ENCODE measurements at places on chromosomes 7 and 10.

DNA sequence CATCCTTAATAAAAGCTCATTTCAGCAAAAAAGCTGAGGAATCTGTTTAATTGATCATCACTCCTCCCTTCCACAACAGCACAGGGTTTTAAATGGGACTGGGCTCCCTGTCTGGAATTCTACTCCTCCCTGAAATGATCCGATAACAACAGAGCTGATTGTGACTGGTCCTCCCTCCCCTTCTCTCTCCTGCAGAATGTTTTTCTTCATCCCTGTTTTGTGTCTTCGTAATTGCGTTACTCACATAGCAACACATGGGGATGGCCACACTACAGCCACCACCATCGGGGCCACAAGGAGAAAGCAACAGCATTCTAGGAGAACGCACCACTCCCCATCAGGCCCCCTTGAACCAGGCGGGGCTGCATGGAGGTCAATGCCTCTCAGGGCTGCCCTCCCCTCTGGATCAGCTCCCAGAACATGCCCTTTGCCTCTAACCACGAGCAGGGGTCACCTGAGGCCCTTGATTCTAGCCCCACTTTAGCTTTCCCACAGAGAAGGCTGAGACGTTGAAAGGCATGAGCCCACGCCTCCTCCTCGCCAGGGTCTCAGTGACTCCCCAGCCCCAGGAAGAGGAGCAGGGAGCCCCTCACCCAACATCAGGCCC is 152.6 kb downstream of the PLXNA4 start:
- DNase-seq, result no peak

DNA sequence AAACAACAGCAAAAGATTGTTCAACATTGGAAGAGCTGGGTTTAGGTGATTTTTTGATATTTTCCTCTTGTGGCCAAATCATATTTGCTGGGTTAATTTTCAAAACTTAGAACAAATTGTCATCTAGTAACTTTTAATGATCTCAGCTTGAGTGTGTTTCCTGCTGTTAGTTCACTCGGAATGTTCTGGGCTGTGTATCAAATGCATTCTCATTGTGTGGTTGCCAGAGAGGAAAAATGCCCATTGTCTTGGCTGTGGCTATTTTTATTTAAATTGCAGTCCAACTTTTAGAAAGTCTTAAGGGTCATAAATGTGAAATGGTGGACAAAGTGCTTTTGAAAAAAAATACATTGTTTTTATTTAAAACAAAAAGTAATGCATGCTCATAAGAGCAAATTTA is 542.0 kb downstream of the TNS3 start:
- DNase-seq, result no peak

- no peak for DNase-seq
Observed at GRCh38 chr10:61975391-61975932, 74.0 kb downstream of the ARID5B start.

DNA sequence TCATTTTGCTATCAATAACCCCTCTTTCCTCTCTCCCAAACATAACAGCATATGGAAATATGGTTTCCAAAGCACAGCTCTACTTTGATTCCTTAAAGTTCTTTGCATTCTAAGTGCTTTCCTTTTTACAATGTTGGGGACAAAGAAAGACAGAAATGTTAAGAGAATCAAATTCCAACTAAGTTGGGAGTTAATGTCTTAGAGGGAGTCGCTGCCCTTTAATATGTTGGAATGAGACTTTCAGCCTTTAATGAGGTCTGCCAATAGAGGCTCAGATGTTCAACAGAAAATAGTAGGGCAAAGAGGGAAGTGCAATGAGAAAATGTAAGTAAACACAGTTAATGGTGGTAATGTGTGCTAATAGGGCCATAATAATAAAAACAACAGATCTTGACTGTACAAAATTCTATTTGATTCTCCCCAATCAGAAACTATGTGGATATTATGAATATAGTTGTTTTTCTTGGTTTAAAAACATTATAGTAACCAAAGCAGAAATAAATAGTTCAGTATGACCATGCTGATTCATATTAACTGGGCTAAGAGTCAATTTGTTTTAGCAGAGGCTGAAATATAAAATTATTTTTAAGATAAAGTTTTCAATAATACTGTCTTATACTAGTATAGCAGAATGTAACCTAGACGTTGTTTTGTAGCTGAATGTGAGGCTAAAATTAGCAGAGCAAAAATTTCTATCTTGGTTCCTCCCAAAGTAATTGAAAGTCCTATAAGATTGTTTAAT is 10.3 kb downstream of the HYCC1 start:
- DNase-seq, result no peak

DNA sequence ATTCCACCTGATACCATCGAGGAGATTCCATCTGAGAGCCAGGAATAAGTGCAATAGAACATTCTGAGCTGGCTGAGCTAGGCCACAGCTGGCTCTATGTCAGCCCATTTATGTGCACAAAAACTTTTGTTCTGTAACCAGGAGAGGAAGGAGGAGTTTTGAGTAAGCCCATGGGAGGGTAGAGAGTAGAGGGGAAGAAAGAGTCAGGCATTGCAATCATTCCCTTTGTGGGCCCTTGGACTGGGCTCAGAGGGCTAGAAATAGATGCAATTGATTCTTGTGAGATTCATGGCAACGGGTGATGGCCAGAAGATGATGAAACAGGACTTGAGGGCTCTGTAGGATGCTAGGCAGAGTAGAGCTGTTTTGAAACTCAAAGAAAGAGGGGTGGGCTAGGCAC is 104.6 kb upstream of the KIF5B start:
- no peak for DNase-seq

- DNase-seq, result no peak
Observed at GRCh38 chr10:128808921-128809440, 658.1 kb upstream of the MGMT start.

DNA sequence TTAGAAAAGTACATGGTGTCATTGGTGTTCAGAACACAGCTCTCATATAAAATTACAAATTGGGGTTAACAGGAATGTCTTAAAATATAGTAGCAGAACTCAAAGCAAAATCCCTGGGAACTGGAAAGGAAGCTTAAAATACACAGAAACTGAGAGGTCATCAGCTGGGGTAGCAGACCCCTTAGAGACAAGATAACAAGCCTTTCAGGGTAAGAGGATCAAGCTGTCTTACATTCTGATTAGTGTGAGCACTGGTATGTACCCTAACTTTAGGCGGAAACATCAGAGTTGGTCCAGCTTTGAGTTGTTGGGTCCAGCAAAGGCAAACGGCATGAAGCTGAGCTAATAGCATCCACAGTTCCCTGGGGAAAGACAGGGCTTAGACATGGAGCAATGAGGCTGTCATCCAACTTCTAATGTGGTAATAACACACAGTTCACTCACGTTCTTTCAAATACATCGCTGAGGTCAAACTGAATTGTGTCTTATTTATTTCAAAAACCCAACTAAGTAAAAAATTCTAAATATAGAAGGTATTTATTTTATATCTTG is 32.6 kb downstream of the ARHGAP21 start:
- no peak for DNase-seq

GRCh38 chr7:26513948-26514347 is 222.3 kb downstream of the SNX10 start:
- DNase-seq, result no peak

GRCh38 chr7:138838166-138838565 is 40.2 kb upstream of the ATP6V0A4 start:
- no peak for DNase-seq

GRCh38 chr7:151131592-151132293 is 35.8 kb downstream of the GBX1 start:
- DNase-seq, result no peak

Measured in suprapubic skin (tissue), 4 donors.